ENCODE measurements at places on chromosomes 3 and 15.

- no peak for DNase-seq
These were observed 20.4 kb downstream of the FBN1 start for GRCh38 chr15:48625126-48625525.

GRCh38 chr3:177126015-177126773, 71.1 kb downstream of the TBL1XR1 start:
- no peak for DNase-seq

GRCh38 chr3:94961423-94962100, 898.7 kb downstream of the NSUN3 start:
- no peak for DNase-seq

DNA sequence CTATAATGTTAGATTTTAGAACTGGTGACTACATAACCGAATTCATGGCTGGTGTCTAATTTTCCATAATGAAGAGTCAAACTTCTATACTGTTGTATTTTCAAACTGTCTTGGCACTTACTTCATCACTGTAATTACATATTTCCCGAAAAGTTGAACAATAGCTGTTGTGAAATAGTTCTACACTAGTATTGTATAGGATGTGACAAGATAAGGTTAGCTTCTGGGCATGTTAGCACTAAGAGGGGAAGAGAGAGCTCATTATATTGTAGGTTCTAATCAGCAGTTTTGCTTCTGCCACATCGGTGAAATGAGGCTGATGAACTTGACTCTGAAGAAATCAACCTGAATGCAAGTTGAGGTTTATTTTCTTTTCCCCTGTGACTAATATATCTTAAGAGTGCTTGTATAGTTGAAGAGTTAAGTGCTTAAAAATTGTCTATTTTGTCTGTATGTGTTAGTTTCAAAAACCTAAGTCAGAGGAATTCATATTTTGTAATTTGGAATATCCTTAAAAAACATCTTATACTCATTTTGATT, 8.9 kb downstream of the GYG1 start:
- no peak for DNase-seq

GRCh38 chr3:5198986-5199731, 11.7 kb downstream of the EDEM1 start:
- DNase-seq = no peak

GRCh38 chr3:126578702-126579101, 20.0 kb upstream of the C3orf22 start:
- DNase-seq = no peak
